ENCODE measurements at places on chromosomes 12 and 14.

- DNase-seq = peak; percentile 3
These were observed 143.1 kb upstream of the MYL2 start for GRCh38 chr12:111063295-111064026.

DNA sequence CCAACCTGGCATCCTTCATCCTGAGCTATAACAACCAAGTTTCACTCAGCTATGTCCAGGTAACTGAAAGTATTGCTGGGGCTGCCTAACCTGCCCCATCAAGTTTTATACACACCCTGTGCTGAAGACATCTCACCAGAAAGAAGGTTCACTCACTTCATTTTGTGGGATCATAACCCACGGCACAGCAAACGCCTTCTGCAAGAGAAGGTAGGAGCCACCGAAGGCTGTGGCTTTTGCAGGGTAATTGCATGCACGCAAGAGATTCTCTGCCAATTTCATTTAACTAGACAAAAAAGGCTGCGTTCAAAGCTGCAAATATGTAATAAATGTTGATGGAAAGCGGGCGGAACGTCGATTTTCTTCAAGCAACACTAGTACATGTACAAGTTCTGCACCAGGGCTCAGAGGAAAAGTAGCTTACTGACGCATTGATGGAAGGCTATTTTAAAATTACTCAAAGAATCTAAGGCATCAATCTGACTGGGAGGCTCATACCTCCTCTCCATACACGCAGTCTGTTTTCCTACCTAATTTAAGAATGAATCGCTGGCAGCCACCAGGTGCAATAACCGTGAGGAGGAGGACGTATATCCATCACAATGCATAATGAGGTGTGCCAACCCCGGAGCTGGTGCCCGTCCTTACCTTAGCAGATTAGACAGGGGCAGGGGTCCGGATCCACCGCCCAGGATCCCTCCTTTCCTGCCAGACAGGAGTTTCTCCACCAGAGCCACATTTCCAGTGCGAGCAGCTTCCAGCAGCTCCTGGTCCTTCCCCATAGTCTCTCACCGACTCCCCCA, 1.1 kb downstream of the ANKS1B start:
- DNase-seq = no peak

DNA sequence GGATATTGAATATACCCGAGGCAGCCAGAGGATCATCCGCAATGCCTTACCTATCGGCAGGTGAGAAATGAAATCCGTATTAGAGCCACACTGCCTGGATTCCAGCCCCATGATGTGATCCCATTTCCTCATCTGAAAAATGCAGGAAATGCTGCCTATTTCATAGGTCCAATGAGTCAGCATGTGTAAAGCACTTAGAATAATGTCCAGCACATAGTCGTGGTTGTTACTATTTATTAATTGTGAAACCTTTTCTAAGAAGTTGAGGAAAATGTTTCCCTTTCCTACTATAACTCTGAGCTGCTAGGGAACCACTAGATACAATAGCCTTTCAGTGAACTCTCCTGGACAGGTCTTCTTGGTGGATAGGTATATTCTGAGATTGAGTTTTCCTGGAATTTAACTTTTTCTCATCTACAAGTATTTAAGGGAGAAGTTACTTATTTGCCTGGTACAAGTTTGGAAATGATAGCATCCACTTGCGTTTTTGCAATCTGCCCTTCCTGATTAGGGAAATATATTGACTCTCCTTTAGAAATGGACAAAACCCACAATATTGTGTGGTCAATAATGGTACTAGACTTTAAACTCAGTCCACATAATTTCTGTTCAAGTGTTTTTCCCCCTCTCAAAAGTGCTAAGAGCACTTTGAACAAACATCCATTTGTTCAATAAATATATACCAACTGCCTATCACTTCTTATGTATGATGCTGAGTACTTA, 12.2 kb downstream of the POLR3B start:
- DNase-seq = peak; percentile 67

DNA sequence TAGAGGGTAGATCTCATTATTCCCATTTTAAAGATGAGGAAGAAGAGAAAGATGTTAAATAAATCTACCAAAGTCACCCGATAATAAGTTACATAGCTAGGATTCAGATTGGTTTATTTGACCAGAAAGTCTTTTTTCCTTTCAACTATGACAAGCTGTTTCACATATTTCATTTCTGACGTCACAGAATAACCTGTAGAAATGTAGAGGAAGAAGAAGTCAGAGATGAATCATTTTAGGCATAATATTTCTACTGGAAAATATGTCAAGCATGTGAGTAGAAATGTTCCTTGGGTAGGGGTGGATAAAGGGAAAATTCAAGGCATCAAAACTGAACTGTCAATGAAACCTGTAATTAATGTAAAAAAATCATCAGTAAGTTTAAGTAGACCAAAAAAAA, 107.0 kb downstream of the MGST1 start:
- no peak for DNase-seq

- no peak for DNase-seq
These were observed 59.9 kb upstream of the IFNG-AS1 start for GRCh38 chr12:67929384-67929772.

DNA sequence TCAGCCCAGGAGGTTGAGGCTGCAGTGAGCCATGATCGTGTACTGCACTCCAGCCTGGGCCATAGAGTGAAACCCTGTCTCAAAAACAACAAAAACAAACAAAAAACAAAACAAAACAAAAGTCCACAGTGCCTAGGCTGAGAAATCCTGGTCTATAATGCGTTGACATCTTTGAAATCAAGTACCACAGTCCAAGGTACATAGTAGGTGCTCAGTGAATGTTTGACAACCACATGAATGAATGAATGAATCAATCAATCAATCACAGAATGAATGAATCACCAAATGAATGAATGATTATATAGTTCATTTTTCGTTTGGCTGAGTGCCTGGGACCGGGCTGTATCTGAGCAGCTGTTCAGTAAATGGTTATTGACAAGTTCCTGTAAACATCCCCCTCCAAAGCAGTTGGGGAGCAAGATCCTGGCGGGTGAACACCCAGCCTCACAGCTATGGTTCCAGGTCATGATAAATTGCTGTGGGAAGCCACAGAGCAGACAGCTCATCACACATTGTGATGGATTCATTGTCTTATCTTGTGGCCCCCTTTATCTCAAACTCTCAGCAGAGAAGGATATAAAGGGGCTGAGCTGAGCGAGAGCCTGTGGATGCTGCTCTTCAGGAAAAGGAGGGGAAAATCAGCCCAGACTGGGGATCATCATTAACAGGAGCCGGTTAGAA, 30.4 kb upstream of the IFT81 start:
- no peak for DNase-seq

GRCh38 chr14:99733211-99733539, 49.1 kb downstream of the CYP46A1 start:
- no peak for DNase-seq

GRCh38 chr12:15558915-15559528, 230.2 kb downstream of the EPS8 start:
- DNase-seq = peak; percentile 87

DNA sequence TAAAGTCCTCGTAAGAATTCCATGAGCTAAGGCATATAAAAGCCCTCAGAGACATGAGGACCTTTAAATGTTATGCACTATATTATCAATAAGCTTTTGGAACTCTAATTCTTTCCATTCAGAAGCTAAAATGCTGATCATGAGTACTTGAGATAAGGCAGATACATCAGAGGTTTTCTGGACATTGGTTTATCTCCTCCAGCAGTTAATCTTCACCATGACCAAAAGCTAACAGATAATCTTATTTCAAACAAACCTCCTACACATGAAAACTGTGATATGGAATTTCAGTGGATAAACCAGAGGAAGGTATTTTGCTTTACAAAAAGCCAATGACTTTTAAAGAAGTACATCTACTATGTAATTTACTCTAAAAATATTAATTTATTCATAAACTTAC, 97.9 kb upstream of the BBS10 start:
- no peak for DNase-seq

GRCh38 chr14:50943943-50944646, at the start of gene PYGL:
Gene PYGL (minus strand): TSS chr14:50944483. CDS start chr14:50944403, 80 bp downstream.
- no peak for DNase-seq

DNA sequence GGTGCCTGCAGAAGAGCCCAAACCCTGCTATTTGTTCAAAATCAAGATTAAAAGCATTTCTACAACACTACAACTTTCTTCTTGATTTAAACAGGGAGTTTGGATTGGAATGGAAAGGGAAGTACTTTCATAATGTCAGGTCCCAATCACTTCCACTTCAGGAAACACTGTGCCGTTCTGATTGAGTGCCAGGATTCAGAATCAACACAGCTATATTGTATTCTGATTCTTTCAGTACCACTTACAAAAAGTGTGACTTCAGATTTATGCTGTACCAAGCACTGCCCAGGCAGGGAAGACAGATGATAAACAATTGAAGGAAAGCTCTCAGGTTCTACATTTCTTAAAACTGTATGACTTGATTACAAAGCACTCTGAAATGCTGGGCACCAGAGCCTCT, 3.2 kb downstream of the TDP1 start:
- DNase-seq = no peak

DNA sequence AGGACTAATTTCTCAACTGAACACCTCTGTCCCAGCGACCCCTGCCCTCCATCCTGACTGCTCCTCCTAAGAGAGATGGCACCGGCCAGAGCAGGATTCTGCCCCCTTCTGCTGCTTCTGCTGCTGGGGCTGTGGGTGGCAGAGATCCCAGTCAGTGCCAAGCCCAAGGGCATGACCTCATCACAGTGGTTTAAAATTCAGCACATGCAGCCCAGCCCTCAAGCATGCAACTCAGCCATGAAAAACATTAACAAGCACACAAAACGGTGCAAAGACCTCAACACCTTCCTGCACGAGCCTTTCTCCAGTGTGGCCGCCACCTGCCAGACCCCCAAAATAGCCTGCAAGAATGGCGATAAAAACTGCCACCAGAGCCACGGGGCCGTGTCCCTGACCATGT, 756 bp downstream of the RNASE7 start:
- no peak for DNase-seq

DNA sequence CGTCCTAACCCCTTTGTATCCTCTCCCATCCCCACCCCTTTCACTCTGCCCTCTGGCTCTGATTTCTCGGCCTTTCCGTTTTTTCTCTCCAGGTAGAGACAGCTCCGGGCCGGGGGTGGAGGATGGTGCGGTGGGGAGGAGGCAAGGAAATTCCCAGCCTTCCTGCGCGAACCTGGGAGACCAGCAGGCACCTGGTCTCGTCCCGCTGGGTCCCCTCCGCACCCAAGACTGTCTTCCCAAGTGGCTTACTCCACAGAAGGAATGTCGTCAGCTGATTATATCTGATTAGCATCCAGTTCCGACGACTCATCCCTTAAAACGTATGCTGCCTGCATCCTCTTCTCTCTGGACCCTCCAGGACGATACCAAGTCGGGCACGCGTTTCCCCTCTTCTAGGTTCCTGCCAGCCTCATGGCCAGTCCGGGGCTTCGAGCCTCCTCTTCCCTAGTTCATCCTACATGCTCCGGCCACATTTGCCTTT, 42.2 kb upstream of the CAPRIN2 start:
- DNase-seq = no peak

- no peak for DNase-seq
These were observed 181.6 kb upstream of the FOXN3 start for GRCh38 chr14:89598548-89599186.

- no peak for DNase-seq
These were observed 398.2 kb downstream of the DPF3 start for GRCh38 chr14:72495668-72496067.

GRCh38 chr14:56120091-56120691, 2.0 kb downstream of the PELI2 start:
- DNase-seq = no peak

- DNase-seq = no peak
These were observed 13.1 kb downstream of the COPZ1 start for GRCh38 chr12:54337854-54338650.

- DNase-seq = peak; percentile 52
These were observed at the start of gene ERO1A for GRCh38 chr14:52695481-52696091. Gene ERO1A (minus strand): TSS chr14:52695558. CDS start chr14:52695481, 77 bp downstream.

All from AG09309 (cell line).